ENCODE measurements at places on chromosomes 2 and 18. TPM values are rescaled to one million over a fixed set of nuclear protein-coding genes. Genes with fewer than 3 reads are reported as not detected.

DNA sequence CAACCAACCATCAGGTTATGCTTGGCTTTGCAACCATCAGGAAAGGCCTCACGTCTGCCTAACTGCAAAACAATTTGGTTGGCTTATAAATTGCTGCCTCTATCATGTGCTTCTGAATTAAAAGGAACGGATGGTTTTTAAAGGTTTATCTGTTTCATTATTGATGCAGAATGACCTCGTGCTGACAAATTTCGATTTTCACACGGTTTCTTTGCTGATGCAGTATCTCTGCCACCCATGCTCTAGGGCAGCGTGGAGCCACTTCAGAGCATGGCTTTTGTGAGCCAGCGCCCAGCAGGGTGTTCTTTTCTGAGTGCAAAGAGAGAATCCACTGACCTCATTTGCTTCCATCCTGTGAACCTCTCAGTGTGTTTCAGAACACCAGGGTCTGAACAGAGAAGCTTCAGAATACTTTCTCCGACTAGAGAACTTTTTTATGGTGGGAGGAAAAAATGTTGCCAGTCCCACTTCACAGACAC is 143.1 kb upstream of the L3MBTL4 start:
- no peak for DNase-seq

DNA sequence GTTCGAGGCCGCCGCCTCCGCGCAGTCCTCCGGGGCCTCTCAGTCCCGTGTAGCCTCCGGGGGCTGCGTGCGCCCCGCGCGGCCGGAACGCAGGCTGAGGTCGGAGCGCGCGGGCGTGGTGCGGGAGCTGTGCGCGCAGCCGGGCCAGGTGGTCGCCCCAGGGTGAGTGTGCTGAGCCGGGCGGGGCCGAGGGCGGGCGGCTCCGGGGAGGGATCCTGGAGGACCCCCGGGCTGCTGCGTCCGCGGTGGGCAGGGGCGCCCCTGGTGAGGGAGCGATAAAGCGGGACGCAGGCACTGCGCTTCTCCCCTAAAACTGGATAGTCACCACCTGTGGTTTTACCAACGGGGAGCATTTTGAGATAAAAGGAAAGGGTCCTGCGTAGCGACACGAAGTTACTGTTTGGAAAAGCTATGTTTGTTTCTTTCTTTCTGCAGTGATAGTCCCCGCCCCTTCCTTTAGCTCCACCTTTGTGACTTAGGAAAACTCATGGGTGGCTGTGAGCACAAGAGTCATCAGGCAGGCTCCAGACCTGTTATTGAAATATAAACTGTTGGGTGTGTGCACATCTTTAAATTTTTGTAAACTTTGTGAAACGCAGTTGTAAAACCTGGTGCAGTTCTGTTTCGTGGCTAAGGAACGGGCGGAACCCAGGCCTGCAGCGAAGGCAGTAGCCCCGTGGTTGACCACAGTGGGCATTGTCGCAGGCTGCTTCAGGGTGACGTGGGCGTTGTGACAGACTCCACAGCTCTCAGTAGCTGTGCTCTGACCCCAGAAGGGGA is 687 bp downstream of the CTDP1 start:
- DNase-seq: peak; percentile 39

The POMC gene
- total RNA-seq: 0.64 TPM

The FBXO41 gene
- 2.1 TPM for total RNA-seq

The LYG2 gene
- 1.7 TPM for total RNA-seq

- DNase-seq: no peak
These were observed 3.9 kb downstream of the DNAJB2 start for GRCh38 chr2:219282943-219283581.

Data from endothelial cell (in vitro differentiated cells).